ENCODE measurements at places on chromosomes 5 and 9.

DNA sequence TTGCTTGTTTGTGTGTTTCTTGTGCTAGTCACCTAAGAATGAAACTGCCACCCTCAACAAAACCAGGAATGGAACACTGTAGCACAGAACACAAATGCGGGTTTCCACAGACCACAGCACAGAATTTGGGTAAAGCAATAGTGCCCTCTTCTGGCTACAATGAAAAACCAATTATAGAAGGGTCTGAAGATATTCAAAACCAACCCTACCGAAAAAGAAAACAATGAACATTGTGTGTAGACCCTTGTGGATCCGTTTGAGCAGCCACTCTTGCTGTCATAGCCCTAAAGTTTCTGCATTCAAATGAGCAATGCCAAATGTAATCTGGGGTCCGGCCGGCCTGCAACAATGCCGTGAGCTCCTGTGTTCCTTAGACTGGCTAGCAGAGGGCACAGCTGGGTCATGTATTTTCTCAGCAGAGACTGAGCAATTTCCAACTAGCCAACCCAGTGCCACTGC lies 8.3 kb upstream of the ENC1 start:
- DNase-seq: peak; percentile 74

DNA sequence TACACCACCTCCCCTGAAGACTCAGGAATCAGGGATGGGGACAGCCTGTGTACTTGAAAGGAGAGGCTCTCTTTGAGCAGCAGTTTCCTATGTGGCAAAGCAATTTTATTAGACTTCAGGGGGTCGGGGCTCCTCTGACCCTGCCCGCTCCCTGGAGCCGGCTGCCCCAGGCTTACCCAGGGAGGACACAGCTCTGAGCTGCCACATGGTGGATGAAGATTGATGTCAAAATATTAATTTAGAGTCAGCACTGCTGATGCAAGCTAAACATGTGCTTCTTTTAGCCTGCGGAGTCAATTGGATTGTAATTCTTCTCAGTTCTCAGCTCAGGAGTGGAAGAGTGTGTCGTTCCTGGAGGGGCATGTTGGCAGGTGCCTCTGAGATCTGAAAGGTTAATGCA lies 606.1 kb downstream of the KIF4B start:
- no peak for DNase-seq

GRCh38 chr5:4906786-4907185 lies 233.3 kb upstream of the ADAMTS16 start:
- no peak for DNase-seq

GRCh38 chr9:18549772-18550171 lies 75.8 kb downstream of the ADAMTSL1 start:
- no peak for DNase-seq

- no peak for DNase-seq
Observed at GRCh38 chr5:134568761-134569695, 43.6 kb downstream of the JADE2 start.

GRCh38 chr5:1536322-1536845 lies 12.6 kb upstream of the LPCAT1 start:
- DNase-seq: no peak

GRCh38 chr5:31678180-31678579 lies 39.2 kb downstream of the PDZD2 start:
- DNase-seq: no peak

- DNase-seq: no peak
Observed at GRCh38 chr5:32520356-32520755, 65.0 kb upstream of the SUB1 start.

GRCh38 chr9:136377341-136378169 lies 4.1 kb upstream of the CARD9 start:
- DNase-seq: no peak

DNA sequence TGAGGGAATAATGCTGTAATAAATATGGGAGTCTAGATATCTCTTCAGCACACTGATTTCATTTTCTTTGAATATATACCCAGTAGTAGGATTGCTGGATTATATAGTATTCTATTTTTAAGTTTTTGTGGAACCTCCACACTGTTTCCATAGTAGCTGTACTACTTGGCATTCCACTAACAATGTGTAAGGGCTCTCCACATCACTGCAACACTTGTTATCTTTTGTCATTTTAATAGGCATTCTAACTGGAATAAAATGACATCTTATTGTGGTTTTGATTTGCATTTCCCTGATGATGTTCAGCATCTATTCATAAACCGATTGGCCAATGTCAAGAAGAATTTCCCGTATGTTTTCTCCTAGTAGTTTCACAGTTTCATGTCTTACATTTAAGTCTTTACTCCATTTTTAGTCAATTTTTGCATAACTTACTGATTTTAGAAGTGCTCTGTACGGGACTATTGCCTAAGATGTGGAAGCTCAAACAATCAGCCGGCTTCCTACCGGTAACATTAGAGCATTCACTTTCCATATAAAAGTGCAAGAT lies 1078.8 kb downstream of the TAF11L14 start:
- DNase-seq: no peak

DNA sequence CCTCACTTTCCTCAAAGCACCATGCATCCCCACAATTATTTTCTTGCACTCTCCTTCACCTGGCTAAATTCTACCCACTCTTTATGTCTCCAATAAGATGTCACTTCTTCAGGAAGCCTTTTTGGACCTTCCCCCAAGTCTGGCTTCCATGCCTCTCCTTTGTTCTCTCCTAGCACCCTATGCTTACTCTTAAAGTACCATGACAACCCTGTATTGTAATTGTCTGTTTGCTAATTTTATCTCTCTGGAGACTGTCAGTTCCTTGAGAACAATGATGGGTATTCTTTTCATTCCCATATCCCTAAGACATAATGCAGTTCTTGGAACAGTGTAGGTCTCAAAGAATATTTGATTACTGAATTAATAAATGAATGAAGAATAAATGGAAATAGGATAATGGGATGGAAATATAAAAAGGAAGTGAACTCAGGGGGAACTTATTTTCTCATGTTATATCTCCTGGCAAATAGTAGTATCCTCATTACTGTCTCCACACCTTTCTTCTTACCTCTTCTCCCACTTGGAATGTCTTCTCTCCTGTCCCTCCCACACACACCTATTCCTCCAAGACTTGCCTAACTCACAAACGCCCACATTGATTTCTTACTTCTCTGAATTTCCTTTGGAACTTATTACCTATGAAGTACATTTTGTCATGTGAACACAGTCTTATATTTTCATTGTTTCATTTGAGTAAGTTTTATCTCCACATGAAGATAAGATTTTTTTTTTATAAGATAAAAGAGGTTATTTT lies 499.1 kb downstream of the NFIB start:
- DNase-seq: no peak

GRCh38 chr5:125171641-125172040 lies 425.2 kb upstream of the ZNF608 start:
- DNase-seq: no peak

- DNase-seq: peak; percentile 1
Observed at GRCh38 chr9:10479172-10479571, 133.6 kb downstream of the PTPRD start.

DNA sequence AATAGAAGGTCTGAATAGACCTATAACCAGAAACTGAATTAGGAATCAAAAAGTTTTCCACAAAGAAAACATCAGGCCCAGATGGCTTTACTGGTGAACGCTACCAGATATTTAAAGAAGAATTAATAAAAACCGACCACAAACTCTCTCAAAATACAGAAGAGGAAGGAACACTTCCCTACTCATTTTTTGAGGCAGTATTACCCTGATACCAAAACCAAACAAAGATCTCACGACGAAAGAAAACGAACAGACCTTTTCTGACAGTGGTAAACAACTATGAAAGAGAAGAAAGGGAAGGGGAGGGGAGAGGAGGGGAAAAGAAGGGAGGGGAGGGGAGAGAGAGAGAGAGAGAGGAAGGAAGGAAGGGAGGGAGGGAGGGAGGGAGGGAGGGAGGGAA lies 13.5 kb downstream of the B4GALT1 start:
- DNase-seq: no peak

DNA sequence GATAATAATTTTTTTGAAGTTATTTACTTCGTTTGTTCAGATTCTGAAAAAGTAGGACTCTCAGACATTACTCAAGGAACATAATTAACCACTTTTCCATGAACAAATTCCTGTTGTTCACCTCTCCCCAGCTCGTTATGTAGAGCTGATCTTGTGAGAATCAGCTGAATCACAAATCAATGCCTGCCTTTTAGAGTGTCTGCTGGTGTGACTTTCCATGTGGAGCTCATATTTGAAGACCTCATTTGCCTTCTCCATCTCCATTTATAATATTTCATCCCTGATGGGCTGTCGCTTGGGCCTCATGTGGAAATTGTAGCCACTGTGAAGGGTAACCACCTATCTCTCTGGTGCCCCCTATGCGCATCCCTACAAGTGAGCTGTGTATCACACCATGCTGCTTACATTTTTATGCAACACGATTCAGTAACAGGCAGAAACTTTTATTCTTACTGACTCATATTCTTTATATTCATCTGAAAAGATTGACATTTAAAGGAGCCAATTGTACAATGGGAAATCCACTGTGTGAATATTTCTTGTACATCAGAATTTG lies 111.3 kb downstream of the STK32A start:
- DNase-seq: no peak

DNA sequence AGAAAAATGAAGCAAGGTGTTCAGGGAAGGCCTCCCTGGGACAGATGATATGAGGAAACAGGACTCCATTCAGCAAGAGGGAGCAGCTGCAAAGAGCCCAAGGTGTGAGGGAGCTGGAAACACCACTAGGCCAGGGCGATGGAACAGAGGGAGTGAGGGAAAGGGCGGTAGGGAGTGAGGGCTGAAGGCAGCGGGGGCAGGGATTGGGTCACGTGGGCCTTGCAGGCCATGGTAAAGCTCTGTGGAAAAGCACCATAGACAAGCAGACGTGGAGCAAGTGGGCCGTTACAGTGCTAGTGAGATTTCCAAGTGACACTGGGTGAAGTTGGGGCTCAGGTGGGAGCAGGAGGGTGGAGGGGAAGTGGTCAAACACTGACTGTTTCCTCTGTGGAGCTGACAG lies 10.8 kb upstream of the PRRC1 start:
- DNase-seq: no peak

GRCh38 chr9:90568667-90569066 lies 74.0 kb downstream of the DIRAS2 start:
- no peak for DNase-seq

DNA sequence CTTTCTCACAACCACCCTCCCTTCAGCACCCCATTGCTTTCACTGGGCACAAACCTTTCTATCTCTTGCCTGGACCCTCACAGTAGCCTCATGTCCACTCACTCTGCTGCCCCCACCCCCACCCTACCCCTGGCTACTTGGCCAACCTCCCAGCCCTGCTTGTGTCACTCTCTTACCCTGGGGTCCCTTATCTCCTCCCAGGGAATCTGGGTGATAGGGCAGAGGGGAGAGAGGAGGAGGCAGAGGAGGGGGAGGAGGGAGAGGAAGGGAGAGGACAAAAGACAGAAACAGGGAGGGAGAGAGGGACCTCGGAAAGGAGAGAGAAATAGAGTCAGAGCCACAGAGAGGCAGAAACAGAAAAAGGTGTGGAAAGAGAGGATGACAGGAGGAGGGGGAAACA lies 25.0 kb upstream of the KIF12 start:
- no peak for DNase-seq

GRCh38 chr5:52896534-52897237 lies 92.5 kb upstream of the ITGA2 start:
- no peak for DNase-seq

GRCh38 chr5:61123145-61123544 lies 39.1 kb downstream of the SMIM15 start:
- DNase-seq: no peak

GRCh38 chr9:124300312-124300711 lies 42.6 kb downstream of the NEK6 start:
- DNase-seq: no peak
